Activated T-helper 1 cell treated with anti-CD3 and anti-CD28 coated beads, Interleukin-12 subunit alpha, Interleukin-12 subunit beta, Interleukin-2, Interleukin-4 antibody, amounts not matched to agents 30 ng/mL and 10 ng/mL and 1 ng/mL, durations not matched to agents 14 hours and 24 hours and 36 hours (primary cell): ENCODE measurements at places on chromosomes 1 and 21. TPM values are rescaled to one million over a fixed set of nuclear protein-coding genes. Genes with fewer than 3 reads are reported as not detected.

DNA sequence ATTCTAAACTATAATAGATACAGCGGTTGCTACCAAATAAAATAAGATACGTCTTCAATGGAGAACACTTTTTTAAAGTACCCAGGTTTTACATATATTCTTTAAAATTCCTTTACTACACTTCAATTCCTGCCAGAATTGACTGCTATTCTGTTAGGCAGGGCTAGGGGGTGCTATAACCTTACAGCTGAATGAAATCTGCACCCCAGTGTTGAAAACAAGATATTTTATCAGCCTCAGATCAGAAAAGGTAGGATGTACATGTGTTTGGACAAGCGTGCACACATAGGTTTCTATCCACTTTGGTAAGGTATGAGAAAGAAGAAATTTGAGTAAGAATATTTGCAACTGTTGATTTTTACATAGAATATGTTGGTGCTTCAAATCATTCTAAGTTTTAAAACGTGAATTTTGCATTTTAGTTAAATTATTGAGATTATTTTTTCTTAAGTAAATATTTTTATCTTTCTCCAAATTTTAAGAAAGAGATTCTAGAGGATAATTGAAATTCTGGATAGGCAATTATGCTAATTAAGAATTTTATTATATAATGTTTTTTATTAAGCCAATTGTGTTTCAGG lies 490.8 kb upstream of the ADGRL4 start:
- H3K4me3 ChIP-seq = no peak overlapping the region
- H3K27me3 ChIP-seq = no peaks in the 10 kb centered on the region
- no peak overlapping the region for H3K27ac ChIP-seq
- H3K4me1 ChIP-seq = no peaks in the 10 kb centered on the region

- DNase-seq = no peak
- H3K36me3 ChIP-seq = no peaks in the 10 kb centered on the region
- H3K4me3 ChIP-seq = peak overlapping the region; percentile 80
- peaks cover 11% of the 10 kb centered on the region for H3K4me1 ChIP-seq
- H3K27ac ChIP-seq = peak overlapping the region; percentile 23
Measured at GRCh38 chr1:64471218-64472039, 1.5 kb downstream of the CACHD1 start.

GRCh38 chr1:17168091-17168876 lies 36.6 kb upstream of the PADI1 start:
- DNase-seq = no peak
- no peak overlapping the region for H3K4me3 ChIP-seq
- no peaks in the 10 kb centered on the region for H3K4me1 ChIP-seq
- no peak overlapping the region for H3K27ac ChIP-seq
- peaks cover 4% of the 10 kb centered on the region for H3K27me3 ChIP-seq

- peak; percentile 72 for DNase-seq
- peaks cover 45% of the 10 kb centered on the region for H3K4me1 ChIP-seq
- H3K4me3 ChIP-seq = no peak overlapping the region
- peaks cover 6% of the 10 kb centered on the region for H3K36me3 ChIP-seq
- H3K27ac ChIP-seq = peak overlapping the region; percentile 32
- H3K27me3 ChIP-seq = peaks cover 64% of the 10 kb centered on the region
Measured at GRCh38 chr1:231460614-231461013, 38.5 kb upstream of the EGLN1 start.

The HRNR gene
- total RNA-seq = not detected in 2 replicates

The KIF17 gene
- total RNA-seq = not detected in 2 replicates

GRCh38 chr1:218705911-218706893 lies 361.1 kb downstream of the TGFB2 start:
- no peaks in the 10 kb centered on the region for H3K36me3 ChIP-seq
- no peak for DNase-seq
- H3K4me3 ChIP-seq = no peak overlapping the region
- no peaks in the 10 kb centered on the region for H3K27me3 ChIP-seq

GRCh38 chr1:66395202-66396061 lies 138.5 kb upstream of the SGIP1 start:
- peaks cover 6% of the 10 kb centered on the region for H3K36me3 ChIP-seq
- no peak overlapping the region for H3K4me3 ChIP-seq
- peaks cover 30% of the 10 kb centered on the region for H3K4me1 ChIP-seq
- DNase-seq = no peak

The GJB5 gene
- total RNA-seq = not detected in 2 replicates

DNA sequence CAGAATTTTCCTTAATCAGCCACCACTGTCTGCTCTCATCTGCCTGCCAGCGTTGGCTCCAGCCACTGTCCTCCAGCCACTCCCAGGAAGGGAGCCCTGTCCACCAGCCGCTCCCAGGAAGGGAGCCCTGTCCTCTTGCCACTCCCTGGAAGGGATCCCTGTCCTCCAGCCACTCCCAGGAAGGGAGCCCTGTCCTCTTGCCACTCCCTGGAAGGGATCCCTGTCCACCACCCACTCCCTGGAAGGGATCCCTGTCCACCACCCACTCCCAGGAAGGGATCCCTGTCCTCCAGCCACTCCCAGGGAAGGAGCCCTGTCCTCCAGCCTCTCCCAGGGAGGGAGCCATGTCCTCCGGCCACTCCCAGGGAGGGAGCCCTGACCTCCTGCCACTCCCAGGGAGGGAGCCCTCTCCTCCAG lies 726.5 kb downstream of the PTPRU start:
- no peaks in the 10 kb centered on the region for H3K27me3 ChIP-seq
- H3K36me3 ChIP-seq = no peaks in the 10 kb centered on the region
- H3K4me3 ChIP-seq = no peak overlapping the region
- DNase-seq = no peak
- no peaks in the 10 kb centered on the region for H3K4me1 ChIP-seq
- H3K27ac ChIP-seq = no peak overlapping the region

DNA sequence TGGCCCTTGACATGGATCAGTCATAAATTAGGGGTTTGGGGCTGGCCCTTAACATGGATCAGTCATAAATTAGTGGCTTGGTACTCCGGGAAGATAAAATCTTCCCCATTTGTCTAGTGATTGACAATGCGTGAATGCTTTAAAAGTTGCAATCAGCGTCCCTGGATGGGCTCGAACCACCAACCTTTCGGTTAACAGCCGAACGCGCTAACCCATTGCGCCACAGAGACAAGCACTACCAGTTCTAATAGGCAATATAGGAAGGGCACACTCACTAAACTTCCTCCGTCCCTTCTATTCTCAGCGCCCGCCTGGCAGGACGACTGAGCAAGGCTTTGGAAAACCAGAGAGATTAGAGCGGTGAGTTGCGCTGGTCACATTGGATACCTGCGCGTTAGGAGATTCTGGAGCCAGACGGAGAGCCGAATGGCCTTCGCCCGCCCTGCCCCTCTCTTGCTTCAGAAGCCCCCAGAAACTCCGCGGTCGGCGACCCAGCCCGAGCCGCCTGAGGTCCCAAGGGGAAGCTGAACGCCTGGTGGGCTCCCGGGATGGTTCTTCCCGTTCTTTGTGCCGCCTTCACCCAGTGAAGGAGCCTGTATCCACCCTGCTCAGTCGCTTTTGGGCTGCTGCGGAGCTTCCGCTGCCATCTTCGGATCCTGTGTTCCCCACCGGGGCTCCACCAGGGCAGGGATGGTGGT lies 235.9 kb downstream of the FAM72C start:
- no peak overlapping the region for H3K4me3 ChIP-seq
- no peaks in the 10 kb centered on the region for H3K36me3 ChIP-seq
- no peak overlapping the region for H3K27ac ChIP-seq
- no peak for DNase-seq
- peaks cover 26% of the 10 kb centered on the region for H3K27me3 ChIP-seq
